ENCODE measurements at places on chromosomes 11 and 22.

DNA sequence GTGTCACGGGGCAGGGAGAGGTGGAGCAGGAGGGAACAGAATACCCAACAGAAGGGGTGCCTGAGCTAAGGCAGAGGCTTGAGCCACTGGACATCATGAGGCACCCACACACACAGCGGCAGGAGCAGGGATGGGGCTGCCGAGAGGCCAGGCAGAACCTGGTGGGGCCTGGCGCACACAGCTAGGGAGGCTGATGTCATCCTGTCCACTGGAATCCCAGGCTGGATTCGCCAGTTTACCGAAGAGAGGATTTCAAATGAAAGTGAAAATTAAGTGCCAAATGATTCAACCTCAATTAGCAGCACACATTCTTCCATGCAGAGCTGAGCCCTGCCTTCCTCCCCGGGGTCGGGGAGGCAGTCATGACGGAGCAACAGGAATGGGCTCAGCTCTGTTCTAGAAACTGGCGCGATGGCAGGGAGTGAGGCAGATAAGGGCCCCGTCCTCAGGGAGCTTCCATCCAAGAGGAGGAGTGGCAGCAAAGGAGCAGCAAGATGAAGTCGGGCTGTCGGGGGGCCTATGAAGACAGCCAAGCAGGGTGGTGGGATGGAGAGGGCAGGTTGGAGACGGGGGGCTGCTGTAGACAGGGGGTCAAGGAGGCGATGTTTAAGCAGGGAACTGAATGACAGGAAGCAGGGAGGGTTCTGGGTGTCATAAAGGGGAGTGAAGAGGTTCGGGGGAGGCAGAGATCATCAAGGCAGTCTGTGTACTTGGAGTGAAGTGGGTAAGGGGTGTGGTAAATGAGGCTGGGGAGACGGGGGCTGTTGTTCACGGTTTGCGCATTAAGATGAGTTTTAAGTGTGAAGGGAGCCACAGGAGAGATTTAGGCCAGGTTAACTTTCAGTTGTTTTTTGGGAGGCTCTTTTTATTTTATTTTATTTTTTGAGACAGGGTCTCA is 6.4 kb downstream of the RAC2 start:
- no peak for DNase-seq

GRCh38 chr11:110777775-110778174 is 65.5 kb upstream of the ARHGAP20 start:
- no peak for DNase-seq

DNA sequence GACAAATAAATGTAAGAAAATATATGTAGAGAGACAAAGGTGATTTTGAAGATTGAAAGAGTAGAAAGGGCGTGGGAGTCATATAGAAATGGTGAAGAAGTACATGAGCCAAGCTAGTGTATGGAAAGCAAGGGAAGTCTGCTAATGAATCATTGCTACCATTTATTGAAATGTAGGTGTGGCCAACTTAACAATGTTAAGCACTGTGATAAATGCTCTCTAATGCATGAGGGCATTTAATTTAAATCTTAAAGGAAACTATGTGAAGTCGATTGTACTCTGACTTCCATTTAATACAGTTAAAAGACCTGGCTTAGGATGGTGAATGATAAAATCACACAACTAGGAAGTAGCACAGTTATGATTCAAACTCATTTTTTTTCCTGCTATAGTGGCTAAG is 219.9 kb downstream of the CASP12 start:
- DNase-seq, result no peak

GRCh38 chr11:65165410-65166317 is 4.4 kb upstream of the SPDYC start:
- DNase-seq, result no peak

DNA sequence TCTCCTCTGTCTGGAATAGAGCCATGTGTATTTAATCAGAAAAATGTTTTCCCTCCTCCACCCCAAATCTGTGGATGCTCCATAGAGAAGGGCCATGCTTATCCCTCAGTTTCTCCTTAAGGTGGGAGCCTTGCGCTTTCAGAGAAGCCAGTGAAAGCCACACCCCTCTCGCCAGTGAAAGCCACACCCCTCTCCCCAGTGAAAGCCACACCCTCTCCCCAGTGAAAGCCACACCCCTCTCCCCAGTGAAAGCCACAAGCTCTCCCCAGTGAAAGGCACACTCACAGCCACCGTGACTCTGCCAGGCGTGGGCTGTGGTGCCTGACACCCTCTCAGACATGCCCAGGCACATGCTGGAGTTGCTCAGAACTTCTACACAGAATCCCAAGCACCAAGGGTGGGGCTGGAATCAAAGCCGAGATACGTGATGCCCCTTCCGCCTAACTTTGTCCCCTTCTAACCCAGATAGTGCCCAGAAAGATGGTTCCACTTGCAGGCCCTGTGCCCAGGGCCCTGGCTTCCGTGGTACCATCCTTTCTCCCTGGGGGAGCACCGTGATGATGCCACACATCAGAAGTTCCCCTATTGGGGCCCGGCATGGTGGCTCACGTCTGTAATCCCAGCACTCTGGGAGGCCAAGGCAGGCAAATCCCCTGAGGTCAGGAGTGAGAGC is 16.5 kb upstream of the PRR5 start:
- DNase-seq, result no peak

GRCh38 chr11:44943118-44943517 is 7.6 kb downstream of the TP53I11 start:
- no peak for DNase-seq

DNA sequence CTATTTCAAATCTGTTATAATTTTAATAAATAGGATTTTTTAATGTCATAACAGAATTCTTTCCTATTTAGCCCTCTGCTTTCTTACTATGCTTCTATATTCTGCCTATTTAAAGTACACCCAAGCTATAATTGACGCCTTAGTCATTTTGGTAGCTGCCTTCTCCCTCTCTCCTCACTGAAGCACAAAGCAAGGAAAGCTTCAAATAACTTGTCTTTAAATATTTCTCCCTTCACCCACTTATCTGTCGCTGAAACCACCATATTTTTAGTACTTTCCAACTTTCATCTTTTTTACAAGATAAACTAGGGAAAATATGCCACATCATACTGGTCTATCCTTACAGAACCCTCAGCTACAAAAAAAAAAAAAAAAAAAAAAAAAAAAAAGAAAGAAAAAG is 127.9 kb downstream of the ENTHD1 start:
- DNase-seq, result no peak

- no peak for DNase-seq
Measured at GRCh38 chr11:129490004-129490403, 114.4 kb downstream of the BARX2 start.

DNA sequence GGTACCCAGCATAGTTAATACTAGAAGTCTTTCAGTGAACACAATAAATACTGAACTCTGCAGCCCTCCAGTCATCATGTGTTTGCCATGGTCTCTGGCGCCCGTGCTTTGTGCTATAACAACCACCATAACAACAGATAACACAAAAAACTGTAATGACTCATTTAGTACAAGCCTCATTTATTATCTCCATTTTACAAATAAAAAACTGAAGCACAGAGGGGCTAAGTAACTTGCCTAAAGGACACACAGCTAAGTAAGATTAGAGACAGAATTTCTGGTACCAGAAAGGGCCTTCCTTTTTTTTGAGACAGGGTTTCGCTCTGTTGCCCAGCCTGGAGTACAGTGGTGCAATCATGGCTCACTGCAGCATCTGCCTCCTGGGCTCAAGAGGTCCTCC is 19.5 kb downstream of the RBFOX2 start:
- DNase-seq, result no peak

GRCh38 chr11:132296946-132297610 is 926.7 kb downstream of the NTM start:
- DNase-seq, result no peak

- DNase-seq, result no peak
Measured at GRCh38 chr22:26287382-26288225, 118.3 kb downstream of the SEZ6L start.

GRCh38 chr22:22092974-22093373 is 110.4 kb upstream of the TOP3B start:
- DNase-seq, result no peak

DNA sequence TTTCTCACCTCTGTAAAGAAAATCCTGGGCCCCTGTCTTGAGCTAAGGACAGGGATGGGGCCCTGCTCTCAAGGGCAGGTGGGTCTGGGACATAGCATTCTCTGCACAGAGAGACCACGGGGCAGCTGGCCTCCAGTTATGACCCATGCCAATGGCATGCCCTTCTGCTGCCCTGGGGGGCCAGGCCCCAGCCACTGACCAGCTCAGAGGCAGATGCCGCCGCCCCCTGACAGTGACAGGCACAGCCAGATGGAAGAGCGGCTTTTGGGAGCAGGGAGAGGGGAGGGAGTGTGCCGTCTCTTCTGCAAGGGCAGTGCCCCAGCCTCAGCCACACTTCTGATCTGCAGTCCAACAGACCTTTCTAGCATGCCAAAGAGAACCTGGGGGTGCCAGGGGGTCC is 114.8 kb upstream of the NAV2 start:
- no peak for DNase-seq

Data from left ventricle myocardium inferior (tissue), 1 donor.